ENCODE measurements at places on chromosomes 3 and 15.

- no peak for DNase-seq
Measured at GRCh38 chr3:78481050-78481449, 1286.7 kb downstream of the ROBO1 start.

DNA sequence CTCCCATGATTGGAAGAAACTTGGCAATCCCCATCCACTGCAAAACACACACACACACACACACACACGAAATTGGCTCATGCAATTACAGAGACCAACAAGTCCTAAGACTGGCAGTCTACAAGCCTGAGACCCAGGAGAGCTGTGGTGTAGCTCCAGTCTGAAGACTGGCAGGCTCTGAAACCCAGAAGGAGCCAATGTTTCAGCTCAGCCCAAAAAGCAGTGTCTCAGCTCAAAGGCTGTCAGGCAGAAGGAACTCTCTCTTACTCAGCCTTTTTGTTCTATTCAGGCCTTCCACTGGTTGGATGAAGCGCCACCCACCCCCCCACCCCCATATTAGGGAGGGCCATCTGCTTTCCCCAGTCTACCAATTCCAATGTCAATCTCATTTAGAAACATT is 32.1 kb downstream of the MESD start:
- no peak for DNase-seq

DNA sequence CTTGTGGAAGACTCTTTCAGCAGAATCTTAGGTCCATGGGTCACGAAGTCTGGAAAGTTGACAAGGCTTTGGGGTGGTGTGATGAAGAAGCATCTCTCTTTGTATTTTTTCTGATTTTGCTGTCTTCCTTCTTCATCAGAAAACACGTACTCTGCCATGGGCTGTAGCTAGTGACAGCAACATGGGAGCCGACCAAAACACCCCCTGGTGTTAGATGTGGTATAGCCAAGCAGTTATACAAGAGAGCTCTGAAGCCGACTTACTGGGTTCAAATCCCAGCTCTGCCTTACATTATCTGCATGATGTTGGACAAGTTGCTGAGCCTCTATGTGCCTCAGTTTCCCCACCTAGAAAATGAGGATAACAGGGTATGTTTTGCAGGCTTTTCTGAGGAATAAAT is 32.9 kb upstream of the LYZL4 start:
- DNase-seq, result no peak

GRCh38 chr3:151096716-151097115 is 11.3 kb downstream of the MED12L start:
- DNase-seq, result no peak

DNA sequence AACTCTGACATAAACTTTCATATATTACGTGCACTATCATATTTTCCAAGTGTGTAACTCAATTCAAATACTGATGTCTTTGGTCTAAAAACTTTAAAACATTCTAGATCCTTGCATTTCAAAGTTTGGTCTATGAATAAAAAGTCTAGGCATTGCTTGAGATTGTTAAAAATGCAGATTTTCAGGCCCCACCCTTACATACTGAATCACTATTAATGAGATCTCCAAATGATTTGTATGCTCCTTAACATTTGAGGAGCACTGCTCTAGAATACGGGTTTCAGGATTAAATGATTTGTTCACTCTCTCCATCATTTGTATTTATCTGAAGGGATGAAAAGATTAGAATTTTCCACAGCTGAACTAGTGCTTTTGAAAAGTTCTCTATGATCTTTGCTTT is 202.9 kb downstream of the KBTBD8 start:
- no peak for DNase-seq

DNA sequence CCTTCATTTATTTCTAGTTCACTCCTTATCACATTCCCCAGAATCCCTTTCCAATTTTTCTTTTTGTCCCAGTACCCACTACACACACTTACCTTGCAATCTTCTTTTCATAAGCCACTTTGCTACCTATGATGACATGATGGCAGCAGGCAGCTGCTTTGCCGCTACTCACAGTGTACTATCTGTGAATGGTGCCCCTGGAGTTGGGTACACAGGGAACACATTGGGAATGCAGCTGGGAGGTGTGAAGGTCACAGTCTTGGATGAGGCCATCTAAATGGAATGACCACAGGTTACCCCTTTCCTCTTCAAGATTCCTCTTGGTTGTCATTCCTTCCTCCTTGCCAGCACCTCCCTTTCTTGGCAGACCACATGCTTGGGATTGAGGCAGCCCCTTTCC is 20.8 kb upstream of the TNIK start:
- no peak for DNase-seq

GRCh38 chr3:168806871-168807270 is 711.1 kb upstream of the GOLIM4 start:
- no peak for DNase-seq

DNA sequence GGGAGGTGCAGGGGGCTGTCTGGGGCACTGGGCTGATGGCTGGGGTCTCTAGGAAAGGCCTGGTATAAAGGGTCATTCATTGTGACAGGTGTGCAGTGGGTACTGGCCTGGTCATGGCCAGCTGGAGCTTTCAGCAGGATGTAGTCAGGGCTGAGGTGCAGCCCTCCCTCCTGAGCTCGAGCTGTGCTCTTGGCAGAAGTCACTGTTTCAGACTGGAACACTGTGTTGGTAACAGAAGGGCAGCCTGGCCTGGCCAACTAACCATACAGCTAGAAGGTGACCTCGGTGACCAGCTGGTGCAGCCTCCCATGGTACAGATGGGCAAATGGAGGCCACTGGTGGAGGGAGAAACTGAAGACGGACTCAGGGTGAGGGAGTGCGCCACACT is 34.4 kb upstream of the LCTL start:
- no peak for DNase-seq

GRCh38 chr3:30751610-30752299 is 142.7 kb downstream of the GADL1 start:
- peak; percentile 18 for DNase-seq

DNA sequence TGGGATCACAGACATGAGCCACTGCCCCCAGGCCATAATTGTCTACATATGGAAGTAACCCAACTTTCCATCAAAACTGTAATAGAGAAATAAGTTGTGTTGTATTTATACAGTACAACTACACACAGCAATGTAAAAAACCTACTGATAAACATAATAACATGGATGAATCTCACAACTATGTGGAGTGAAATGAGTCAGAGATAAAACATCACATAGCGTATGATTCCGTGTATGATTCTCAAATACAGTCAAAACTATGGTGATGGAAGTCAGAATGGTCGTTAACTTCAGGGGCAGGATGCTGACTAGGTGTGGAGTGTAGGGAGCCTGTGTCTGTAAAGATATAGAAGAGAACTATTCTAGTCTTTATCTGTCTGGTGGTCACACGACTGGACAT is 332.7 kb upstream of the SLCO3A1 start:
- DNase-seq, result no peak

GRCh38 chr3:188946351-188947240 is 225.2 kb upstream of the TPRG1 start:
- no peak for DNase-seq

GRCh38 chr3:95343767-95344166 is 1280.9 kb downstream of the NSUN3 start:
- DNase-seq, result no peak

- DNase-seq, result no peak
Measured at GRCh38 chr3:923161-923910, 169.5 kb upstream of the CNTN6 start.

DNA sequence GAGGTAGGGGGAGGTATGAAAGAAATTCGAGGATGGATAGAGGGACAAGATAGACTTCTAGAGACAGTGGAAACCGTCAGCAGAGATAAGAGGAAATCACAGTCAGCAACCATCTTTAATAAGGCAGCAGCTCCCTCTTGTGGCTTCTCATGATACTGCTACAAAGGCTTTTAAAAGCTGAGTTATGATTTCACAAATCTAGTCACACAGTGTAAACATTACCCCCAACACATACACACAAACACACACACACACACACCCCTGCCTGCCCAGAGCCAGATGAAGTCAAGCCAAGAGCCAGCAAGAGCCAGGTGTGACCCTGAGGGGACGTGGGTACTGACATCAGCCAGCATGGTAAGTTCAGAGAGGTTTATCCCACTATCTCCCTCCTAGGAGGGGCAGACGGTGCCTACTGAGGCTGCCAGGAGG is 18.9 kb upstream of the TGM5 start:
- DNase-seq, result no peak
